ENCODE measurements at places on chromosomes 5 and 9.

DNA sequence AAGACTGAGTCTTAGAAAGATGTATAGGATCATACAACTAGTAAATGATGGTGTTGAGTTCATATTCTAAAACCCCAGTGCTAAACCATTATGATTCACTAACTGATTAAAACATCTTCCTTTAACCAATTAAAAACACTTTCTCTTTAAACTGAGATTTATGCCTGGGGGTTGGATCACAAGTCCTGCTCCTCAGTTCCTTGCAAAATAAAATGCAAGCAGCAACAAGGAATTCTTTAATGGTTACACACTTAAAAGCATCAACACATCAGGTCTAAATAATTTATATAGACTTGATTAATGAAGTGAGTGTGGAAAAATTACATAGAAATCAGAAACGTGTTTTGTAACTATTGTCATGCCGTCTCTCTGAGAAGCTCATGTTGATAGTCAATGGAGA, 189.2 kb downstream of the TARS1 start:
- no peak for DNase-seq

GRCh38 chr5:14016549-14016948, 72.1 kb upstream of the DNAH5 start:
- no peak for DNase-seq

DNA sequence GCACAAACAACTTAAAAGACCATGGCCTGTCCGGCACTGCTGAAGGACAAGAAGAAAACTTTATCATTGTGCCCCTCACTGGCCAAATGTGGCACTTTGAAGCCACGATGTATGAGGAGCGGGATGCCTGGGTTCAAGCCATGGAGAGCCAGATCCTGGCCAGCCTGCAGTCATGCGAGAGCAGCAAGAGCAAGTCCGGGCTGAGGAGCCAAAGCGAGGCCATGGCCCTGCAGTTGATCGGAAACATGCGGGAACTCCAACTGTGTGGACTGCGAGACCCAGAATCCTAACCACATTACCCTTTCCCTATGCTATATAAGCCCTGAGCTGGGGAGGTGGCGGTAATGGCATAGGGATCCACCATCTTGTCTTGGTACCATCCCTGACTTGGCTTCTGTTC, 497.9 kb downstream of the ANXA1 start:
- no peak for DNase-seq

DNA sequence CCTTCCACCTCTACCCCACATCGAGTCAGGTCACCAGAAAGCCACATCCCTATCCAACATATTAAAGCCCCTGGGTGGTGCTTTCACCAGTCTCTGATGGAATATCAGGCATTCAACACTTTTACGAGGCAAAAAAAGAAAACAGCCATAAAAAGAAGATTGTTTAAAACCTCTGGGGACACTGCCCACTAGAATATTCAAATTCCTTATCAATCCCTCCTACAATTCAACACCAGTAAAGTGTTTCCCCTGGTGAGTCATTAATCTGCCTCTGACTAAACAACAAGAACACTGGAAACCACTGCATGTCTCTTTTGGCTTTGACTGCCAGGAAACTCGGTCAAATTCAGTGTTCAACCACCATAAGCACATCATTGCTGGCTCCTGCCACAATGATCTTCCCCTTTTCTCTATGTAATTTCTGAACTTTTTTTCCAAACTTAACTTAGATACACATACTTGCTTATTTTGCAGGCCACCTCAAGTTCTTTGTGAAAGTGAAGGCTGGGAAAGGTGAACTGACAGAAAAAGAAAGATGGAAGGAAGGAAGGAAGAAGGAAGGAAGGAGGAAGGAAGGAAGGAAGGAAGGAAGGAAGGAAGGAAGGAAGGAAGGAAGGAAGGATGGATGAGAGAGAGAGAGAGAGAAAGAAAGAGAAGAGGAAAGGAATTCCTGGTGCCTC, 105.3 kb downstream of the PAX5 start:
- DNase-seq = no peak

DNA sequence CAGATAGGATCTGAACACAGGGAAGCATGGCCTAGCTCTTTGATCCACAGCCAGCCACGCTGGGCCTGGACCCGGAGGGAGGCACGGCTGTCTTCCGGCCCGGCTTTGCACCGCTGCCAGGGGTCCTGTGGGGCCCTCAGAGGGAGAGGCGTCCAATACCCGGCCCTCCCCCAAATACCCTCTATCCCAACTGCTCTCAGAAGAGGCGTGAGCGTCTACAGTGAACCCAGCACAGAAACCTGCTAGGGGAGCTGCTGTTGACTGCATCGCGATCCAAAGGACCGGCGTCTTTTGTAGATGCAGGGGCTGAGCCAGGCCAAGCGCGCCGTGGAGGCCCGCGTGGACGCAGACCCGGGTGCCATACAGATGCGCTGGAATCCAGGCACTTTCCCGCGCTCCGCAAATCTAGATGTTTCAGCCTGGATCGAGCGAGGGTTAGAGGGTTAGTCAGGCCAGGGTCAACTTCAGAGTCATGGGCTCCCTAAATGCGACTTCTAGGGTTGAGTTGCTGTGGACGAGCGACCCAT, 1.1 kb upstream of the TCF7 start:
- no peak for DNase-seq

- no peak for DNase-seq
These were observed 113.3 kb upstream of the SPATA31D4 start for GRCh38 chr9:81814794-81815464.

- no peak for DNase-seq
These were observed 12.4 kb downstream of the SLC30A5 start for GRCh38 chr5:69105996-69106906.

DNA sequence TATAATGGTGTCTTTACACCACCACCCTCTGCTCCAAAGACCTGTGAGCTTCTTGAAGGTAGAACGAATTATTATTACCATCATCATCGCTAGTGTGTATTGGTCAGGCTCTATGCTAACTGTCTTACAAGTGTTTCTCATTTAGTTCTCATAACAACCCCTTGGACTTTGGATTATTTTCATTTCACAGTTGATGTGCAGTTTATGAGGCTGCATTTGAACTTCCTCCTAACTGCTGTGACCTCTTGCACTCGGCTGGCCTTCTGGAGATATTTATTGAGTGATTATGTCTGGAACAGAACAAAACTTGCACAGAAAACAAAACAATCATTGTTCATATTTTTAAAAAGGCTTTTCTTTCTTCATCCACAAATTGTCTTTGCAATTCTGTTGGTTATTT, 306.3 kb upstream of the SGCD start:
- DNase-seq = no peak

DNA sequence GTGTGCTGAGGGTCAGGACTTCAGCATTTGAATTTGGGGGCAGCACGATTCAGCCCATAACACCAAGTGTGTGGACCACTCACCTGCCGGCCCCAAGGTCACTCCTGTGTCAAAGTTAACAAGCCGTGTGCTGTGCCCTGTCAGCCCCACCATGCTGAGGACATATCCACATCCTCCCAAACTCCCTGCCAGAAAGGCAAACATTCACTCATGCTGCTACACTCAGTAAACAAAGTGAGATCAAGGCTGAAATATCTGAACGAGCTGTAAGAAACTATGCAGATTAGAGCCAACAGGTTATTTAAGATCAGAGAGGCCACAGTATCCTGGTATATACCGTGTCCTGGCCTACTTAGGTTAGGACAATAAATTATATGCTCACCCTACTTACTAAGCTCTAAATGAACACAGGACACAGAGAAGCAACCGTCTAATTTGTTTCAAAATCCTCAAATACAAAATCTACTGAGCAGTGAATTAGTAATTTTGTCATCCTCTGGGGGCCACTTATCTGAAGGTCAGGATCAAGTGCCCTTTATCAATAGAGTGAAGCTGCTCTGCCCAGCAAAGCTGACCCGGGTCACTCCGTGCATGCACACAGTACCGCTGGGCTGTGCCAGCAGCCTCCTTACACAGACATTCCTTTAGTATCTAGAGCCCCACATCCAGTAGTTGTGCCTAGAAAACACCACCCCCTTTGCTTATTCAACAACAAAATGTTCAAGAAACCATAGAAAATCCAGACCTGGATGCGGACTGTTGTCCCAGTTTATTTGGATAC, 28.2 kb downstream of the RETREG1 start:
- no peak for DNase-seq

DNA sequence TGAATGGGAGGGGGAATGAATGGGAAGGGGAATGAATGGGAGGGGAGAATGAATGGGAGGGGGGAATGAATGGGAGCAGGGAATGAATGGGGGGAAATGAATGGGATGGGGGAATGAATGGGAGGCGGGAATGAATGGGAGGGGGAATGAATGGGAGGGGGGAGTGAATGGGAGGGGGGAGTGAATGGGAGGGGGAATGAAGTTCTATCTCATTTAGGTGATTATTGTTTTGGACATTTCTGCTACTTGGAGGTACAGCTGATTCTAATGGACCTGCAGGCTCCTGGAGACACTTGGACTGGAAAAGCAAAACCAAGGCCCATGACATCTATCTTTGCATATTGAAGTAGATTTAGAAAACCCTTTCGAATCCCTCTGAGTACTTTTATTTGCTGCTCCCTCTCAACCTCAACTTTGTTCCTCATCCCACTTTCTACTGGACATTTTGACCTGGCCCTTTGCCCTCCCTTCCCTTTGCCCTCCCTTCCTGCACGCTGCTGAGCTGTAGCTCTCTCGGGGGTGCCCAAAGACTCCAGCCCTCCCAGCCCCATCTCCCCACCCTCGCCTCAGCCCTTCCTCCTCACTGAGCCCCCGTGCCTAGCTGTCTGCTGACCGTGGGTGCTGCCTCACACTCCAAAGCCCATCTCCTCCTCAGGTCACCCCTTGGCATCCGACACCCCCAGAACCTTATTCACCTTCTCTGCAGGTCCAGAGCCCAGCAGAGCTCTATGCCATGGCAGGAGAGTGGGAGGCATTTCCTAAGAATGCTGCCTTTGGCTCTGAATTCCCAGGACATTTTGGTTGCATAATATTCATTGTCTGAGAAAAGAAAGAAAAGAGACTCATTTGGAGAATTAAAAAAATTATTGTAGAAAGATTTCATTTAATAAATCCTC, 19.9 kb upstream of the LPCAT1 start:
- no peak for DNase-seq

DNA sequence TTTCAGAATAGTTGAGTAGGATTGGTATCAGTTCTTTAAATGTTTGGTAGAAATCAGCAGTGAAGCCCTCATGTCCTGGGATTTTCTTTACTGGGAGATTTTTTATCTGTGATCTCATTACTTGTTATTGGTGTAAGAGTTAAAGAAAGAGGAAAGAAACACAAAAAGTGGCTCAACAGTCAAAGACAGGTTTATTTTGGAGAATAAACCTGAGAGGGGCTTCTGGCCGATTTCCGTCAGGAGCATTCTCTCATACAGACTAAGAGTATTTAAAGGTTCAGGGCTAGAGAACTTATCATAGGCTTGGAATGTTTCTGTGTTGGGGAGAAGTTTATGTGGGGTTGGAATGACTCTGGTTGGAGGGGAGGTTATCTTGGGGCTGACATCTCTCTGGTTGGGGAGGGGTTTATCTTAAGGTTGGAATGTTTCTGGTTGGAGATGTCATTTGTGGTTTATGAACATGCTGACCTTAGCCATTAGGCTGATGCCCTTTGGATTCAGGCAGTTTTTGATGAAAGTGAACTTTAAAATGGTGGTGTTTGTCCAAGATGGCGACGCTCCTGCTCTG, 62.5 kb downstream of the CFAP95 start:
- DNase-seq = no peak

- peak; percentile 75 for DNase-seq
These were observed 542 bp upstream of the TRIM52 start for GRCh38 chr5:181261320-181262049.

DNA sequence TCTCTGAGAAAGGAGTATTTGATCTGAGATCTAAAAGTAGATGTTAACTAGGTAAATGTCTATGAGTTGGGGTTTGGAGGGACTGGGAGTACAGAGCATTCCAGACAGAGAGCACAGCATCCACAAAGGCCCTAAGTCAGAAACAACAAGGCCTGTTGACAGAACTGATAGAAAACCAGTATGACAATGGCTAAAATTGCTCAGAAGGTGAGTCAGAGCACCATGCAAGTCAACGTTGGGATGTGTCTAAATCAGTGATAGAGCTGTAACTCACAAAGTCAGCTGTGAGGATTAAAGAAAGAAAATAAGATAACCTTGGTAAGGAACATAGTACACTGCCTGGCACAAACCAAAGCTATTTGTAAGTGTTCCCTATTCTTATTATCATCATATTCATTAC, 124.0 kb downstream of the CETN3 start:
- no peak for DNase-seq

- no peak for DNase-seq
These were observed 28.6 kb downstream of the CEP72 start for GRCh38 chr5:640461-641330.

- no peak for DNase-seq
These were observed 14.9 kb downstream of the IL4 start for GRCh38 chr5:132688536-132689339.

- no peak for DNase-seq
These were observed 21.3 kb upstream of the SPATA31E1 start for GRCh38 chr9:87861332-87861731.

GRCh38 chr5:110104726-110105669, 415.3 kb downstream of the MAN2A1 start:
- DNase-seq = no peak

DNA sequence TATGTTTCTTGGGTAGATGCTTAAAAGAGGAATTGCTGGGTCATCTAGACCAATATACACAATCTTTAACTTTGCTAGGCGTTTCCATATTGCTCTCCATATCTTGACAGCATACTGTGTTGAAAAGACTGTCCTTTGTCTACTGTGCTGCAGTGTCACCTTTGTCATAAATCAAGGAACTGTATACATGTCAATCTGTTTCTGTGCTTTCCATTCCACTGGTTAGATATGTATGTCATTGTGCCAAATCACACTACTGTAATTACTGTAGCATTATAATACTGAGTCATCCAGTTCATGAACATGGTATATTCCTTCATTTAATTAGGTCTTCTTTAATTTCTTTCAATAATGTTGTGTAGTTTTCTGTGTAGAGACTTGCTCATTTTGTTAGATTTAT, 149.7 kb upstream of the RASGRF2 start:
- no peak for DNase-seq

DNA sequence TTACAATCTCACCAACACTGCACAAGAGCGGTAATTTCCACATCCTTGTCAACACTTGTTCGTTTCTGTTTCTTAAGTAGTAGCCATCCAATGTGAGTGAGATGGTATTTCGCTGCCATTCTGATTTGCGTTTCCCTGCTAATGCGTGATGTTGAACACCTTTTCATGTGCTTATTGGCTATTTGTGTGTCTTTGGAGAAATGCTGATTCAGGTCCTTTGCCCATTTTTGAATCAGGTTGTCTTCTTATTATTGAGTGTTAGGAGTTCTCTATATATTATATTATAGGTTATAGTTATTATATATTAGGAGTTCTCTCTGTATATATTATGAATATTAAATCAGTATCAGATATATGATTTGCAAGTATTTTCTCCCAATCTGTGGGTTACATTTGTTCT, 59.9 kb upstream of the IRX4 start:
- no peak for DNase-seq

GRCh38 chr5:14212838-14213237, 69.7 kb downstream of the TRIO start:
- no peak for DNase-seq

DNA sequence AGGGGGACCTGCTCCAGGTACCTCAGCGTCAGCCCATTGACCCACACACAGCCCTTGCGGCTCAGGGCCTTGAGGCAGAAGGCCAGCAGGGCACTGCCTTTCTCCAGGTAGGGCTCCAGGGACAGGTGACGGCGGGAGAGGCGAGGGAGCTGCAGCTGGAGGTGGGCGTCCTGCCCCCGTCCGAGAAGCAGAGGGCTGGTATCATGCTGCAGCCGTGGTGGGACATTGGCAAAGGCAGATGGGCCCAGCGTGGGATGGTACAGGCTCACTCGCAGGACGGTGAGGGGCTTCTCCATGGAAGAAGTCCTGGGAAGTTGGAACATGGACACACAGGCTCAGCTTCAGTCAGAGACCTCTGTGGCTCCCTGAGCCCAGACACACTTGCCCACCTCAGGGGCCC, 2.5 kb upstream of the DCANP1 start:
- DNase-seq = no peak
